NCI-H2029 treated with DMSO at 0.1 percent for 48 hours (cell line): ENCODE measurements at places on chromosomes 1 and 21.

GRCh38 chr1:31767225-31767624 lies 3.1 kb upstream of the ADGRB2 start:
- DNase-seq = no peak

- no peak for DNase-seq
Measured at GRCh38 chr1:236639686-236640085, 35.4 kb upstream of the HEATR1 start.

DNA sequence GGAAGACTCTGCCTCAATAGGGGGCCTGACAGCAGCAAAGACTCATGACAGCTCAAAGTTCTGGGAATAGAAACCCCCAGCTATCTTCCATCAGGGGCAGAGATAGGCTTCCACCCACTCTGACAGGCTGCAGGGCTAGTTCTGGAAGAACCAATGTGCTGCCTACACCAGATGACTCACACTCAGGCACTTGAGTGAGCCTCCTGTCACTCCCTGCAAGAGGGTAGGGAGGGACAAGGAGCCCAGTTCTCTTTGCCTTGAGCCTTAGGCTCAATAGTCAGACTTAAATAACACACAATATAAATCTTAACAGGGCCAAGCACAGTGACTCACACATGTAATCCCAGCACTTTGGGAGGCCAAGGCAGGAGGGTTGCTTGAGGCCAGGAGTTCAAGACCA lies 386.4 kb downstream of the HHAT start:
- no peak for DNase-seq

- no peak for DNase-seq
Measured at GRCh38 chr1:24481101-24481500, 21.5 kb upstream of the RCAN3 start.

- no peak for DNase-seq
Measured at GRCh38 chr1:47713333-47713953, 275.6 kb downstream of the FOXD2 start.

- peak; percentile 96 for DNase-seq
Measured at GRCh38 chr1:16248603-16249516, 11.9 kb upstream of the CPLANE2 start.

DNA sequence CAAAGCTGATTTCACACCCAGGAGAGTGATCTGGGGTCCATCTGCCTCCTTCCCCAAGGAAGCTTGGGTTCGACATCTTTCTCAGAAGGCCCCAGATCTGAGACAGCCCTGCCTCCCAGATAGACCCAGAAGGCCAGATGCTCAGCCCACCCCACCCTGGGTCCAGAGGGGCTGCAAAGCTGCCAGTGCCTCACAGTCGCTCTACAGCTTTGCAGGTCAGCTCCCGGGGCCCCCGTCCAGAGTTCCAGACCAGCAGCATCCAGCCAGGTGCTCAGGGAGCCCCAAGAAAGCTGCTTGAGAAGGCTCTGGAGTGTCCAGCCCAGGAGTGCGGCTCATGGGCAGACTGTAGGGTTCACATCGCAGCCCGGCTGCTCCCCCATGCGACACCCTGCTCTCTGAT lies 142.8 kb upstream of the ARHGEF16 start:
- no peak for DNase-seq

DNA sequence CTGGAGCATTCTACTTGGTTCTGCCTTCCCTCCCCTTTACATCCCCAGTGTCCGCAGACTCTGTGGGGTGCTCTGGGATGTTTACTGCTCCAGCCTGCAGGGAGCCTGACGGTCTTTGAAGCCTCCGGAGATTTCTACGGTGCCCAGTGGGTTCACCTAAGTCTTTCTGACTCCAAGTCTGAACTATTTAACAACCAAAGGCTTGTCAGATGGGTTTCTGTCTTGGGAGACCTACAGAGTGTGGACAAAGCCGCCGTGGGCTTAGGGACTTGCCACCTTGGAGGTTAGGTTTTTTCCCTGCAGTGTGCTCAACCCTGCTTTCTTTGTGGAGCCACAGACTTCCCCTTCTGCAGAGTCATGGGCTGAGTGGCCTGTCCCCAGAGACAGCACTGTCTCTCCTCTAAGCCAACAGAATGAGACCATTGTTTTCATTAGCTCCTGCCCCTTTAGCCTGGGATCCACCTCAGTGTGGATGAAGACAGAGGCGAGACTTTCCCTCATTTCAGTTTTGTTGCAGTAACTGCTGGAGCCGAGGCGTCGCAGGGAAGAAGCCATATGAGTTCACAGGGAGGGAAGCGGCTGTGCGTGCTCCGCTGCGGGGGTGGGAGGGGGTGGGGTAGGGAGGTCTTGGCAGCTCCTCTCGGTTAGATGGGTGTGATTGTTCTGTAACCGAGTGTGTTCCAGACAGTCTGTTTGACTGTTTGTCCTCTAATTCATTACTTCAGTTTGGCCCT lies 120.7 kb downstream of the CNIH3 start:
- DNase-seq = no peak

- no peak for DNase-seq
Measured at GRCh38 chr21:16624479-16625118, 888.2 kb upstream of the CXADR start.

DNA sequence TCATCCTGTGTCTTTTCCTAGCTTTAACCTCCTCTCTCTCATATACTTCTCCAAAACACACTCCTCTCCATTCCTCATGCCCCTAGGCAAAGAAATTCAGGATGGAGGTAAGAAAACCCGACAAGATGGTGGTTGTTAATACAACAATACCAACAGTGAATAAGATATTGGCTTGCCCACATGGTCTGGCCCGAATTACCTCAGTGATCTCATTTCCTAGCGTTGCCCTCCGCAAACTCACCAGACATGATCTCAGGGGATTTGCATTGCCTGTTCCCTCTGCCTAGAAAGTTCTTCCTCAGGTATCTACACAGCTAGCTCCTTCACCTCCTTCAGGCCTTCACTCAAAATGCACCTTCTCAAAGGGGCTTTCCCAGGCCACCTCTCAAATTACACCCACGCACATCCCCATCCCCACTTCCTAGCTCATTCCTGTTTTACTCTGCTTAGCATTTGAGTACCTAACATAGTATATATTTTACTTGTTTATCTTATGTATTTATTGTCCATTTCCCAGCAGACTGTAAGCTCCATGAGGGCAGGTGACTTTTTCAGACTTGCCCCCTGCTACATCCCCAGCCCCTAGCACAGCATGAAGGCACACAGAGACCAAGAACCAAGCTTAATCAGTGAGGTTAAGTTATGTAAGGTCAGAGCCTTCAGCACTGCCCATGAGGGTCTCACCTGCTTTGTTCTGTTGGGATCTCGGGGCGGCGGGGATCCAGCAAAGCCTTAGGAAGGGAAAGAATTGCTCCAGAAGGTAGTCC lies 10.2 kb upstream of the UBR4 start:
- no peak for DNase-seq

DNA sequence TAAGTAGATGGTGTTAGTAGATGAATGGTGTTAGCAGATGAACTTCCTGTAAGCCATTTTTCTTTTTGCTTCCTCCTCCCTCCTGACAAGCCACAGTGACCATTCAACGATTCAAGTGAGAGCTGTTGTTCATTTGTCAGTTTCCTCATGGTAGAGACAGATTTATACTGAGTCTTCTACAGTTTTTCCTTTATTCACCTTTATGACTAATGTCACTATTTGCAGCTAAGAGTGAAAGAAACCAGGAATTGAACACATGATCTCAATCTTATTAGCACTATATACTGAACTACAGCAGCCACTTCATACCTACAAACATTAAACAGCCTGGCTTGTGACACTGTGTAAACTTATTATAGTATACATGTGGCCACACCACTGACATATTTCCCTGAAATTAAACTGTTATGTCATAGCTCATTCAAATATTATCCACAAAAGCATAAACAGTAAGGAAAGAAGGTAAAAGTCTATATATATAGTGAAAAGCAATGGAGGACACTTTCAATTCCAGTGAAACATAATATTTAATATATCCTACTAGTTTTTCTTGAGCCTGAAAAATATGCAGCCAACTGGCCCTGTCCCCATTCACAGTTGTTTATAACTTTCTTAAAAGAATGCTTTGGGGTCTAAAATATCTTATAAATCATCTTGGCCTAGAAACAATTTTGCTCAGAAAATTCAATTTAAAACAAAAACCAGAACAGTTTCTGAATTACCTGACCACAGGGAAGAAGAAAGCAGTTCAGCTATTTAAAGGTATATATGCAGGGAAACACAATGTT lies 566.9 kb upstream of the ZRANB2 start:
- no peak for DNase-seq

DNA sequence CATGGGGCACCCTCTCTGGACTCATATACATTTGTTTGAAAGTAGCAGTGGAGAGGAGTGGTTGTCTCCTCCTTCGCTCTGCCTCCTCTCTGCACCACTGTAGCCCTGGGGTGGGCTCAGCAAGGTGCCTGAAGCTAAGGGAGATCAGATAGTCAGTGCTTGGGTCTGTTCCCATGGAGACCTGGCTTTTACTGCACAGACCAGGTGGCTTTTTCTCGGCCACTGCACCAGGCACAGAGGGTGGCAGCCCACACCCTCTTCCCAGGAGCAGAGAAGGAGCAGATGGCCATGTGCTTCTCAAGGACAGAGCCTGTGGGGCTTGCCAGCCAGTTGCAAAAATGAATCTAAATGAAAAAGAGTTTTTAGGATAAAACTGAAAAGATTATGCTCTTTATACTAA lies 123.4 kb upstream of the KCNK1 start:
- DNase-seq = no peak

DNA sequence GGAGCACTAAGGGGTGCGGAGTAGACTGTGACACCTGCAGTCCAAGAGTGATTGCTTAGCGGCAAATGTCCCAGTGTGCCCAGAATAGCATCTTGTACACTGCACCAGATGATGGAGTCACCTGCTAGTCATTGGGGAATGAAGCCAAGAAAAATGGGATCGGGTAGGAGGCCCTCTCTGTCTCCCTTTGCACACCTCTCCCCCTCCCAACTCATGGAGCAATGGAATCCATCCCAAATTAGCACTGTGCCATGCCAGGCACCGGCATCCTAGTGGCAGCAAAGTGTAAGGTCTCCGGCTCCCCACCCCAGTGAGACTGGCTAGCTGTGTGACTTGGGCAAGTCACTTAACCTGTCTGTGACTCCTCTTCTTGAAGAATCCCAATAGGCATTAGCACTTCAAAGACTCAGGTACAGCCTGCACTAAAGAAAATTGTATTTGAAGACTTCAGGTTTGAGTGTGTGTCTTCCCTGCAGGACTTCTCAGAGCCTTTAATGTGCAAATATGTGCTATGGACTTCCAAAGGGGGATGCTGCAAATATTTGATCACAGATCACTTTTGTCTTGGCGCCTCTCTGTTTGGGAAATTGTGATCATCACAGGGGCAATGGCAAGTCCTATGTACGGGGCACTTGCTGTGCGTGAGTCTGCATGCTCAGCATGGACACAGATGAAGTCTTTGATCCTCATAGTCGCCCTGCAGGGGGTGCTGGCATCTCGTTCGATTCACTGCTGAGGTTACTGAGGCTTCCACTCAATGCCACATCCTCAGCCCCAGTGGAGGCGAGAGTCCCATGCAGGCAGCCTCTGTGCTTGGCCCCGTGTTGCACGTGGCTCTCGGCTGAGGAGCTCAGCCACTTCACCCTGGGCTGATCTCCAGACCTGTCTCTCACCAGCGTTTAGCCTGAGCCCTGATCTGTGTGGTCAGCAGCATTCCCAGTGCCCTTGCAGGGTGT lies 272.9 kb upstream of the C1orf174 start:
- no peak for DNase-seq

DNA sequence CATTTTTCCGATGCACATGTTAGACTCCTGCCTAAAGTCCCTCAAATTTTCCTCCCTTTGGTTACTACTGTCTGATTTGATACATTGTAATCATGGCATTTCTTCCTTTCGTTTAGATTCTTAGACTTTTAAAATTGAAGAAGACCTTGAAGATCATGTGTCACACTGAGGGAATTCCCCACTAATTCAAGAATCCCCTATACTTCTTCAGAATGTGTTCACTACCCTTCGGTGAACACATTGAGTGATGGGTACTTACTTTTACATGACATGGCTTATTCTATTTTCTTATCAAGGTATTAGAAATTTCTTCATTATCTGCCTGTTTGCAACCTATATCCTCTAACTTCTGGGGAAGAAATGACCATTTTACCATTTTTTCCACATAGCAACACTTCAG lies 85.9 kb downstream of the LHX8 start:
- DNase-seq = no peak
